Stimulated activated CD4-positive, alpha-beta T cell treated with anti-CD3 and anti-CD28 coated beads, Interleukin-2, amount 100 ng/mL, for 24 hours (primary cell): ENCODE measurements at places on chromosomes 3 and 15.
A peak's percentile ranks its signal among the peaks of the same experiment; 100 is the strongest.

DNA sequence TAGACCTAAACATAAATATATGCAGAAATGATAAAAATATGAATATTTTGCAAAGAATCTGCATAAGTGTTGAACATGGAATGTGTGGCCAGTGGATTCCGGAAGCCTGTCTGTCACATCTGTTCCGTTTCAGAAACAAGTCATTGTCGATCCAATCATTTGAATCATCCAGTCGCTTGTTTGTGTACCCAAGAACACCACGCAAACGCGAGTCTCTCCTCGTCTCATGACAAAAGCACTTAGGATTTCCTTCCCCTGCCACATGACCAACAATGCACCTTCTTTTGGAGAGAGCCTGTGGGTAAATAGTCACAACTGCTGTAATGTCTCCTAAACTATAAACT lies 80.2 kb downstream of the FMN1 start:
- DNase-seq, result no peak

GRCh38 chr3:9255976-9256375 lies 6.5 kb upstream of the SRGAP3 start:
- no peak for DNase-seq

GRCh38 chr3:180188512-180189309 lies 152.0 kb upstream of the PEX5L start:
- no peak for DNase-seq

GRCh38 chr15:67138891-67139855 lies 73.8 kb downstream of the SMAD3 start:
- no peak for DNase-seq

- DNase-seq, result no peak
Measured at GRCh38 chr15:37876900-37877299, 57.5 kb upstream of the TMCO5A start.

DNA sequence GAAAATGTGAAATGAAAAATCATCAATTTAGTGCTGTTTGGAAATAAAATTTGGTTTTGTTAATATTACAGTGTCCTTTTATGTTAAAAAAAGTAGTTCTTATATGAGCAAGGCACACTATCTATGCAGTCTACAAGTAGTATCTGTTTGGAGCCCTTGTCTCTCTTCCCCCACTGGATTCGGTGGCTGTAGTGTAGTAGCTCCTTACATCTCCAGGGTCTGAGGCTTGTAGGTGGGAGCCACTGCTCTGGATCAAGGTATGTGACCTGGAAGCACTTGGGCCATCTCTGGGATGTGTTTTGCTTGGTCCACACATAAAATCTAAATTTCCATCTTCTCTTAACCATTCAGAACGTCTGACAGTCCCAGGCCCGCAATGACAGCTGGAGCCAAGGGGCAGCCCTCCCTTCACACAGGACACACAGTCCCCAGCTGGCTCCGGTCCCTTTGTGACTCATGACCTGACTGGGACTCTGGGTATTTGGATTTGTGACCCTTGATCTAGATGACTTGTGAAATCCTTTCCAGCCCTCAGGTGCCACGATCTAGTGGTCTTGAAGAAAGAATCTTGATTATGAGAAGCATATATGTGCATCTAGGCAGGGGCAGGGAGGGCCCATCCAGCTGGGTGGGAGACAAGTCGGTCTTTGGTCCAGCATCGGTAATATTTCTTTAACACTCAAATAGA lies 80.0 kb downstream of the USP13 start:
- no peak for DNase-seq

GRCh38 chr3:124227150-124227630 lies 235.3 kb upstream of the ROPN1 start:
- no peak for DNase-seq

- DNase-seq, result no peak
Measured at GRCh38 chr3:139679220-139679775, 1.5 kb upstream of the NMNAT3 start.

DNA sequence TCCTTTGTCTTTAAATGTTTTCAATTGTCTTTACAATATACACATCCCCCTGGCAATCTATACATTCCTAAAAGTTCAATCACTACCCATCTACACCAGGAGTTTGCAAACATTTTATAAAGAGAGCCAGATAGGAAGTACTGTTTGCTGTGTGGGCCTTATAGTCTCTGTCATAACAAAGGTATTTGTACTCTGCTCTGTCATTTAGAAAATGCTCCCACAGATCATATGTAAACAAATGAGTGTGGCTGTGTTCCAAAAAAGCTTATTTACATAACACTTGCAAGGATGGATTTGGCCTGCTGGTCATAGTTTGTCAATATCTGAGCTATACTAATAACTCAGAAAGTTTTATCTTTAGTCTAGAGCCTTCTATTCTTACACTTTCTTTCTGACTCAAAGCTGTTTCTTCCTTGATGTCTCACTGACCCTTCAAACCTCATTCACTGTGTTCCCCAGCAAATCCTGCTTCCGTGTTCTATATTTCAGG lies 511.9 kb downstream of the GBE1 start:
- no peak for DNase-seq

- no peak for DNase-seq
Measured at GRCh38 chr3:106365061-106365691, 496.4 kb upstream of the CBLB start.

DNA sequence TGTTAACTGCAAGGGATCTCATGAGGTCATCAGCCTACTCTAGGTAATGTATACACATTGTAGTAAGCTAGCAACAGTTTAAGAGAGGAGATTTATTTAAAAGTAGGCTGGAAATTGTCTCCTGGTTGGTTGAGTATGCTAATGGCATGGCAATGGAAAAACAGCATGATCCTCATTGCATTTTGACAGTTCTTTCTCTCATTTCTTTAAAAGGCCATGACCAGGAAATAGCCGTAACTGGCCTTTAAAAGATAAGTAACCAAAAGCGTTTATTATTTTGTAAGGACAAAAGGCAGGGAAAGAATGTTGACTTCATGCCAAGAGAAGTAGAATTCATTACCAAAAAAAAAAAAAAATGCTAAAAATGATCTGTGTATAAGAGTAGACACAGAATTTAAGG lies 310.3 kb downstream of the FGF12 start:
- DNase-seq, result no peak

- no peak for DNase-seq
Measured at GRCh38 chr3:186021673-186022362, 84.0 kb upstream of the TRA2B start.

DNA sequence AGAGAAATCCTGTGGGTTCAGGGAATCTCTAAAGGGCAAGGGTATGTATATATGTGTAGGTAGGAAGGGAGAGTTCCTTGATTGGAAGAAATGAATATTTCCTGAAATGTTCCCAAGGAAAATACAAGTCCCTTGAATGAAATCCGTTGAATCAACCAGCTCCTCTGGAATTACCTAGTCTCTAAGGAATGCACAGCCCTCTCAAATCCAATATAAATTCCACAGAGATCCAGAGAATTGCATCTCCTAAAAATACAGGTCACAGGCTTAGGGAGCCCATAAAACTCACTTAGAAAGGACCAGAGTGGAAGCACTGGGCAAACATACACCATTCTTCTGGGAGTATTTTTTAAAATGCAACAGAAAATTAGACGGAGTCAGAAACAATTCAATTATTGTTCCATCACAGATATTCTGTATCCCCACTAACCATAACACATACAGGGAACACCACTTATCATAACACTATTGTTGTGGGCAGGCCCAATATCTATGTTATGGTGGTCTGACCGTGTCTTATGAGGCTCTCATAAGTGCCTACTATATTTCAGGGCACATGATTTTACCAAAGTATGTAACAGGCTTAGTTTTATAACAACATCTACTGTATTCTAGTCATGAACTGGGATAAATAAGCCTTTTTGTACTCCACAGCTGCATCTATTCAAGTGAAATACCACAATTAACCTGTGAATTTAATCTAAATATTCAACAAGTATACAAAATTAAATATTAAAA lies 43.7 kb downstream of the IGSF11 start:
- no peak for DNase-seq

- no peak for DNase-seq
Measured at GRCh38 chr15:29220852-29221251, 48.8 kb downstream of the NSMCE3 start.

DNA sequence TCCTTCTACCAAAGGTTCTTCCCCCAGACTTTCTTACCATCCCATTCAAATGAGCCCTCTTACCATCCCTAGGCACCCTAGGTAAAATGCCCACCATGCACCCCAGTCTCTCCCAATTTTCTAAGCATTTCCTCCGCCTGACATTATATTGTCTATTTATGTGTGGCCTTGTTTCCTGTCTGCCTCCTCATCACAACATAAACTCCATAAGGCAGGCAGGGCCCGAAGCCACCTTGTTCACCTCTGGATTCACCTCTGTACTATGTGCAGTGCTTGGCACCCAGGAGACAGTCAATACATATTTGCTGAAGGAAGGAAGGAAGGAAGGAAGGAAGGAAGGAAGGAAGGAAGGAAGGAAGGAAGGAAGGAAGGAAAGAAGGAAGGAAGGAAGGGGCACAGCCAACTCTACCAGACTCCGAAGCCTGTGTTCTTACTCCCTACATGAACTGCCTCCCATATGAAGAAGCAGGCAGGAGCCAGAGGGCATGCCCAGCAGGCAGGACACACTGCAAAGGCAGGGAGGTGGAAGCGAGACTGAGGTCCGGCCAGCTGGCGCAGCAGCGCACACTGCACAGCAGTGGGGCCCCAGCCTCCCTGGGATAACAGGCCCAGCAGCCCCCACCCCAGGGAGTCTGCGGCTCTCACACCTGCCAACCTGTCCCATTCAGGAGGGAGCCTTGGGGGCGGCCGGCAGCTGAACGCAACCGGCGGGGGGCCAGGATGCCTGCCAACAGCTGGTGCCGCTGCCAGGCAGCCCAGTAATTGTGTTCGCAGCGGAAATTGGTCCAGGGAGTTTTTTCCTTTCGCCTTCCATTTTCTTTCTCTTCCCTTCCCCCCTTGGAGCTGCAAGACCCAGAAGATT lies 106.0 kb upstream of the LINGO1 start:
- DNase-seq, result no peak

- peak; percentile 92 for DNase-seq
Measured at GRCh38 chr3:12994607-12995388, 78.4 kb downstream of the IQSEC1 start.

DNA sequence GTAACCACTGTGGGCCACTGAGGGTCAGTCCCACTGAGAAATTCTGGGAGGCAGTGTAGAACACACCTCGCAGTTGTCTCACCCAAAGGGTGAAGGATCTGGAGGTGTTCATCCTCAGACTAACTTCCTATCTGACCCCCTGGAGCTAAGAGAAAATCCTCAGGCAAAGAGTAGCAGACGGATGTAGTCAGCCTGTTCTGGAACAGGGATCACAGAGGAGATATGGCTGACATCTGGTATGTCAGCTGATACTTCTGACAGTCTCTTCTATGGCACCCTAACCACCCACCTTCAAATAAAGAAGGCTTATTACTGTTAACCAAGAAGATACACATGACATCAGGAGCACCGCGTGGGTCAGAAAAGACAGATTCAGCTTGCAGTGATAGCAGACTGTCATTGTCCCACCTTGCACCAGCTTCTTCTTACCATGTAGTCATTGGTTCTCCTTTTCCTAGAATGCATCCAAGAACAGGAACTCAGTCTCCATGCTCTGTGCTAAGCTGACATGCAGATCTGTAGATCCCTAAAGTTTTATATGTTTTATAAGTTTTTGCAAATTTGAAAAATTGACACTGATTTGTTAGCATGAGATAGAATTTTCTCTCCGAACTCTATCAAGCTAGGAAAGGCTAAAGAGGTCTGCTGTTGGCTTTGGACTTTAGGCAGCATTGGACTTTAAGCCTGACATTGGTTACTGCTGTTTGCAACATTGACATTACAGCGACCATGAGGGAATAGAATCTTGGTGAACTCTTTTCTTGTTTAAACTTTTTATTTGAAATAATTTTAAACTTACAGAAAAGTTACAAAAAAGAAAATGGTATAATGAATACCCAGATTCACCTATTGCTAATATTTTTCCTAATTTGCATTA lies 60.4 kb downstream of the KBTBD12 start:
- DNase-seq, result no peak

- no peak for DNase-seq
Measured at GRCh38 chr3:156098437-156099035, 21.8 kb upstream of the KCNAB1 start.

GRCh38 chr3:100898681-100899080 lies 94.5 kb downstream of the ABI3BP start:
- no peak for DNase-seq

- no peak for DNase-seq
Measured at GRCh38 chr3:9803494-9803893, 6.6 kb upstream of the TTLL3 start.

DNA sequence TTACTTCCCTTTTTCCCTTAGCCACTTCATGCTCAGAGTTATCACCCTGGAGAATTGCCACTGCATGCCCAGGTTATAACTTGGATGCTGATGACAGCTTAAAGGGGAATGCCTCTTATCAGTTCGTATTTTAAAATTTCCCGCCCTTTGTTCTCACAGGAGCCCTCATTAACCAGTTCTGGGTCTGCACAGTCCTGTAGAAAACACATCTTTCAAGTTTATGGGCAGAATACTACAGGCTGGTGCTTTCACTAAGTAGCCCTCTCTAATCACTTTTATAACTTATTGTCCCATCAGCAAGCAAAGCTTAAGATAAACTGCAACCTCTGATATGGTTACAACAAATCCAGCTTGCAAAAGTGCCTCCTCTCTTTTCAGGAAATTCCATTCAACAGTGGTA lies 587.3 kb upstream of the UBE2E2 start:
- no peak for DNase-seq

DNA sequence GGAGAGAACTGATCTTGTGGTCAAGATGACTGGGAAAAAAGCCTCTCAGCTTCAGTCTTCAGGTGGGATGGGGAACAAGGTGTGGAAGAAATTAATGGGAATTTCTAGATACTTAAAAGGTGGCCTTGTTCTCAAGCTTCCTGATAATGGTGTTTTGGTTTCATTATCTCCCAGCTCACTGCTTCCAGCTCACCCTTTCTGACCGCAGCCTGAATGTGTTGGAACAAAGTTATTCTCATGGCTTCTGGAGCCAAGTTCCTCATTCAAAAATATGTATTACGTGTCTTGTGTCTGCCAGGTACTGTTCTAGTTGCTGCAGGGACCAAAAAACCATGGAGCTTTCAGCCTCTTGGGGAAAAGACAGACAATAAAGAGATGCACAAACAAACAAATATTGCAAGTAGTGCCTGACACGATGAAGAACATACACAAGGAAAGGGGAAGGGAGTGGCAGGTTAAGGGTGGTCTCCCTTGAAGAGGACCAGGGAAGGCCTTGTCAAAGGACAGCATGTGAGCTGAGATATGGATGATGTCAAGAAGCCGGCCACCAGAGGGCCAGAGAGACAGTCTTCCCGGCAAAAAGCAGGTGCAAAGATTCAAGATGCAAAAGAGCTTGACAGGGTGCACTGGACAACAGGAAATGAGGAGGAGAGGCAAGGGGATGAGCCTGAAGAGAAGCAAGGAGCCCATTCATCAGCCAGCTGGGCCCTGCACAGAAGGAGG lies 35.5 kb downstream of the ARRDC4 start:
- DNase-seq, result no peak

- DNase-seq, result no peak
Measured at GRCh38 chr3:111692593-111693552, 97.7 kb upstream of the ZBED2 start.

GRCh38 chr15:70351391-70351790 lies 253.7 kb upstream of the TLE3 start:
- DNase-seq, result no peak
